ENCODE measurements at places on chromosomes 5 and 9. TPM values are rescaled to one million over a fixed set of nuclear protein-coding genes. Genes with fewer than 3 reads are reported as not detected.

- H3K36me3 ChIP-seq: no peaks in the 10 kb centered on the region
- H3K27me3 ChIP-seq: no peaks in the 10 kb centered on the region
- no peaks in the 10 kb centered on the region for H3K4me1 ChIP-seq
- no peak for DNase-seq
These were observed 161.3 kb downstream of the LPAR1 start for GRCh38 chr9:110876929-110877328.

The CDKN2B gene
- 31.3 TPM for total RNA-seq

DNA sequence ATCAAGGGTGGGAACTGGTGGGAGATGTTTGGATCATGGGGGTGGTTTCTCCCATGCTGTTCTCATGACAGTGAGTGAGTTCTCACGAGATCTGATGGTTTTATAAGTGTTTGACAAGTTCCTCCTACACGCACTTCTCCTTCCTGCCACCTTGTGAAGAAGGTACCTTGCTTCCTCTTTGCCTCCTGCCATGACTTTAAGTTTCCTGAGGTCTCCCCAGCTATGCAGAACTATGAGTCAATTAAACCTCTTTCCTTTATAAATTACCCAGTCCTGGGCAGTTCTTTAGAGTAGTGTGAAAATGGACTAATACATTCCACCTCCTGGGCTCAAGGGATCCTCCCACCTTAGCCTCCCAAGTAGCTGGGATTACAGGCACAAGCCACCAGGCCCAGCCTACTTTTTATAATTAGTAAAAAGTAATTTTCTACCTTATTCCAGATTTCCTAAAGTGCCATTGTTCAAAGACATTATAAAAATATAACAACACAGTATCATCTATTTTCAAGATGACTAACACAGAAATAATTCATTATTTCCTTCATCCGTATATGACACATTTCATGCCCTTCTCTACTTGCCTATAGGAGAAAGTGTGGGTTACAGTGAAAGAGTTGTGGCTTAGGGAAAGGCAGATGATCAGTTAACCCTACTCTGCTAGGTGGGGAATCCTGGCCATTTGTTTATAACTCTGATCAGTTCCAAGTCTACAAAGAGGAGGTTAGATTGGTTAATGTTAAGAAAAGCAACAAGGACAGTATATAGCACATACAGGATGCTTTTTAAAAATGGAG lies 99.9 kb downstream of the TTC39B start:
- no peak overlapping the region for H3K4me3 ChIP-seq
- DNase-seq: no peak
- H3K4me1 ChIP-seq: peaks cover 4% of the 10 kb centered on the region
- peaks cover 10% of the 10 kb centered on the region for H3K36me3 ChIP-seq
- no peaks in the 10 kb centered on the region for H3K27me3 ChIP-seq

DNA sequence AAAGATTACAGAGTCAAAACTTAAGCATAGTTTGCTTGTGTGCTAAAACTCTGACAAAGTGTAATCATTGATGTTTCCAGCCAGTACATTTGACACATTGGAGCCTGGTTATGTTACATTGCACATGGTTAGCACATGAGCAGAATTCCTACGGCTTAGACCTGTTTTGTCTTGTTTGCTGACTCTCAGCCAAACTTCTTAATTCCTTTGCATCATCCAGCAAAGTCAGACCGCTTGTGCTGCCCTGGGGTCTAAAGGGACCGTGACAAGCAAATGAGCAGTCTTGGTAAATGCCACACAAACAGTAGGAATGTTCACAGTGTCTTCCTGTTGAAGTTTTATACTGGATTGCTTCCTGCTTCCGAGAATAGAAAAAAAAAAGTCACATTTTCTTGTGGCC lies 72.0 kb upstream of the ENTREP1 start:
- no peak overlapping the region for H3K27ac ChIP-seq
- peaks cover 63% of the 10 kb centered on the region for H3K36me3 ChIP-seq
- no peak overlapping the region for H3K4me3 ChIP-seq
- no peaks in the 10 kb centered on the region for H3K27me3 ChIP-seq
- H3K4me1 ChIP-seq: no peaks in the 10 kb centered on the region

The UBE2QL1 gene
- not detected for total RNA-seq

Measured in upper lobe of right lung (tissue), 1 donor.